A549 treated with GW870086 at 1 μM for 4 hours (cell line): ENCODE measurements at places on chromosomes 7 and 10. TPM values are rescaled to one million over a fixed set of nuclear protein-coding genes. Genes with fewer than 3 reads are reported as not detected.

Gene PAX4
- total RNA-seq = not detected in 5 replicates

Gene SPOCK2
- total RNA-seq = 0.24 to 0.51 TPM (median 0.36 TPM) in 5 replicates

Gene NEUROD6
- not detected in 5 replicates for total RNA-seq

Gene ZNF716
- total RNA-seq = not detected in 5 replicates

Gene CRTAC1
- total RNA-seq = 0.74 to 2.0 TPM (median 1.3 TPM) in 5 replicates
